ENCODE measurements at places on chromosomes 3 and 15.

DNA sequence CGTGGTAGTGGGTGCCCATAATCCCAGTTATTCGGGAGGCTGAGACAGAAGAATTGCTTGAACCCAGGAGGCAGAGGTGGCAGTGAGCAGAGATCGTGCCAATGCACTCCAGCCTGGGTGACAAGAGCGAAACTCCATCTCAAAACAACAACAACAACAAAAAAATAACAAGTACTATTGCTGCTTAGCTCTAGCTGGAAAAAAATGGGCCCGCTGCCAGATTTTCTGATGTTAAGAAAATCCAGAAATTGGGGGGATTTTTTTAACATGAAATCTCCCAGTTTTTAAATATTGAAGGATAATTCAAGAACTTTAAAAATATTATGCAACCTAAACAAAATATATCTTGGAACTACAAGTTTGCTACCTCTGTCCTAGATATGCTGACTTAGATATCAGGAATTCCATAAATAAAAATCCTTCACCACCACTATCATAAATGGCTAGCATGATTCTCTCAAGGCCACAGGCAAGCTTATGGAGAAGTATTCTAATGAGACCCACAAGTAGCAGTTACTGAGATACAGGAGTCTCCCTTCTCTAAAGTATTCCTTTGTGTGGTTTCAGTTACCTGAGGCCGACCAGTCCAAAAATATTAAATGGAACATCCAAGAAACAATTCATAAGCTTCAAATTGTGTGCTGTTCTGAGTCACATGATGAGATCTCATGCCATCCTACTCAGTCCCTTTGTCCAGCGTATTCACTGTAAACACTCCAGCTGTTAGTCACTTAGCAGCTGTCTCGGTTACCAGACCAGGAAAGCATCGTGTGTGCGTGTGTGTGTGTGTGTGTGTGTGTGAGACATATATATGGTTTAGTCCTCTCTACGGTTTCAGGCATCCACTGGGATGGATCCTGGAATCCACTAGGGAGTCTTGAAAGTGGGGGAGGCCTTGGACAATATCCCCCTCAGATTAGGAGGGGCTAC lies 277.2 kb downstream of the TBL1XR1 start:
- no peak for DNase-seq

DNA sequence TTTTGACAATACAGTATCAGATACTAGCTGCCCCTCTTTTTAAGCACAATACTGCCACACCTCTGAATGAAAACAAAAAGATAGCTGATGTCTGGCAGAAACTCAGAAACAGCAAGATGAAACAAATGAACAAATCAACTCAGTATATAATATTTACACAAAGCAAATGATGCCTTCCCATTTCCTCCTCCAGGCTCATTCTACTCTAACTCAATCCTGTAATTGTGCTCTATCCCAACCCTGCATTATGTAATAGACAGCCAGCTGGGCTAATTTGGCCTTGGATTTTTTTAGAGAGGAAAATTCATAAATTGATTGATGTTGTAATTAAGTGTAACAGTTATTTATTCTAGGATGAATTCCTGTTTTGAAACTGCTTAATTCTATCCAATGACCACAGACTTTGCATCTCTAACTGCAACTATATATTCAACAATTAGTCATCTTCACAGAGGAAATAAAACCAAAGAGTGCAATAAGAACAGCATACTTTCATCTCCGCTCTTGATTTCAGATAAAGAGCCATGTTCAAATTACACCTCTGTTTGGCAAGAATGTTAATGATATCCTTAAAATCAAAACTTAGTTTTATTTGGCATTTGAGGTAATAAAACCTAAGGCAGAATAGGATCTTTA lies 6.1 kb downstream of the ATG3 start:
- no peak for DNase-seq

- no peak for DNase-seq
These were observed 231.4 kb downstream of the LRRN1 start for GRCh38 chr3:4030624-4031023.

DNA sequence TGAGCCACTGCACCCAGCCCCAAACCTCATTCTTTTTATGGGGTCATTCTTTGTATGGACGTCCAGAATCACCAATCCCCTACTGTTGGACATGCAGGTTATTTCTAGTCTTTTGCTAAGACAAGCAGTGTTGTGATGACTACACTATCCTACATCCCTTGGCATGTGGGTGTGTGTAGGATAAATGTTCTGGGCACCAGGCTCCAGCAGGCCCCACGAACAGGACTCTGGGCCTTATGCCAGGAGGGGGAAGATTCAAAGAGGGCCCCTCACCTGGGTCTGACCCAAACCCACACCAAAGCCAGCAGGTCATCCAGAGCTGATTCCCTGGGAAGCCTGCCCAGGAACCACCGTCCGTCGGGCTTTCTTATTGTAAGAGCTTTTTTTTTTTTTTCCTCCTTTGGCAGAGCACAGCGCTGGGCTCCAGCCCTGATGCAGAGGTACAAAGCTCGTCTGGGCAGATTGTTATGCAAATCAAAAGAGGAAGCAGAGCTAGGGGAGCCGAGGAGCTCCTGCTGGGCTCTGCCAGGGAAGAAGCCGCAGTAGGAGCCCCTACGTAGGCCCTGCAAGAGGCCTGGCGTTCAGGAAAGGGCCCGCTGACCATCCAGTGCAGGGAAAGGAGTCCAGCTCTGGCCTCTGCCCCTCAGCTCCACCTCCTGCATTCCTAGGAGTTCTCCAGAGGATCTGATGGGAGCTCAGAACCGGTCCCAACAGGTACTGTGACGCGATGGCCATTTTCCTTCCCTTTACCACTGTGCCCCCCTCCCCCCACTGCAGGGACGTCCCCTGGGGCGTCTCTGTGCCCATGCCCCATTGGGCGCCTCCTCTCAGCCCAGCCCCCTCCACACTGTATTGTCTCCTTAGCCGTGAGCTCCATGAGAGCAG lies 29.0 kb upstream of the FURIN start:
- no peak for DNase-seq

DNA sequence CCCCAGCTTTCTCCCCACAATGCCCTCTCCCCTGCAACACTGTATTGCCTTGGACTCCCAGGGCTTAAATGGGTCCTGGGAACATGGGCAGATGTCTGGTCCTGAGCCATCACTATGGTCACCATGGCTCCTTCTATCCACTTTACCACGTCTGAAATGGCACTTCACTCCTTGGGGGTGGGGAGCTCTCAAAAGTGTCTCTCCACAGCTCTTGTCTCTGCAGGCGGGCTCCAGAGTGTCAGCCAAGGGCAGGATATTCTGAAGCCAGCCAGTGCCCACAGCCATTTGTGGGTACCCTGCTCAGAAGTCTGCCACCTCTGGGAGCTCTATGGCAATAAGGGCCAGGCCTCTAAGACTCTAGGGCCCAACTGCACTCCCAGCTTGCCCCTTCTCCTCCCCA lies 163.9 kb downstream of the PPM1L start:
- no peak for DNase-seq

GRCh38 chr3:141059816-141060215 lies 8.7 kb downstream of the SPSB4 start:
- DNase-seq, result no peak

DNA sequence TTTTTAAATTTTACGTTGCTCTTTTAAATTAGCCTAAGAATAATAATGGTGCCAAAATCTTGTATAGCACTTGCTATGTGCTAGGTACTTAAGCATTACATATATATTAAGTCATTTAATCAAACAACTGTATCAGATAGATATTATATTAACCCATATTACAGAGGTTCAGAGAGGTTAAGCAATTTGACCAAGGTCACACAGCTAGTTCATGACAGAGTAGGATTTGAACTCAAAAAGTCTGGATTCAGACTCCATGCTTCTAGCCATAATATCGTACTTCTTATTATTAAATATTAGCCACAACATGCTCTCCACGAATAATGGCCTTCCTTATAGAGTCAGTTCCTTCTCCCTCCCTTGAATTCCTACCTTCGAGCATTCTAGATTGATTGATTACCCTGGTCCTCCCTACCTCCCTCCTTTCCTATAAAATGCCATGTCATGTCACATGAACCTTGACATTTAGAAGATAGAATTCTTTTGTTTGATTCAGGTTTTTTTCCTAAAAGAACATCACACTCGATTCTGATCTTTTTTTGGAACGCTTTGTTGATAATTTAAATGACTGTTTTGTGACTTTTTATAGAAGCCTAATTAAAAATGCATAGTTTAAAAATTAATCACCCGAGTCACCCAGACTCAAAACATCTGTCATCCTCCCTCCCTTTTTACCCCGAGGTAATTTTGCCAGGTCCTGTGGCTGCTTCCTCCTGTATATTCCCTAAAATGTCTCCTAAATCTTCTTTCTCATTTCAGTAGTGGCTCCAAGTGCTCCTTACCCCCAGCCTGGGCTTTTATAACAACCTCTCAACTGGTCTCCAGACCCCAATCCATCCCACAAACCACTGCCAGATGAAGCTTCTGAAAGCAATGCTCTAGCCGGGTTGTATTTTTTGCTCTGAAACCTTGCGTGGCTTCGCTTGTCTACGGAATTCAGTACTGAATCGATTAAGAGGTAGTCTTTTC lies 8.5 kb upstream of the PSMD6 start:
- DNase-seq, result no peak

GRCh38 chr3:14605744-14606143 lies 45.8 kb upstream of the CCDC174 start:
- no peak for DNase-seq

DNA sequence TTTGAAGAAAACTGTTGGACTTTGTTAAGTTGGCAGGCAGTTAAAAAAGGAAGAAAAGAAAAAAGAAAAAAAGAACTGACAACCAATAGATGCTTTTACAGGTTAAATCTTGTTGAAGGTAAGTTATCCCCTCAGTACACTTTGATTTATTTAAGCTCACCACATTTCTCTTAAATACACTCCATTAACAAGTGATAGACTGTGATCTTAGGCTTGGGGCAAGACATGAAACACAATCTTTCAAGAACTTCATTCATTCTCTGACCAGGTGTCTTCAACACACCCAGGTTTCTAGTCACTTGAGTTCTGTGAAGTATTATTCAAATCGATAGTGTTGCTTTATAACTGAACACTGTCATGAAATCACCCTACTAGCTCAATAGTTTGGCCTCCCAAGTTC lies 751.9 kb downstream of the ROBO1 start:
- DNase-seq, result no peak

DNA sequence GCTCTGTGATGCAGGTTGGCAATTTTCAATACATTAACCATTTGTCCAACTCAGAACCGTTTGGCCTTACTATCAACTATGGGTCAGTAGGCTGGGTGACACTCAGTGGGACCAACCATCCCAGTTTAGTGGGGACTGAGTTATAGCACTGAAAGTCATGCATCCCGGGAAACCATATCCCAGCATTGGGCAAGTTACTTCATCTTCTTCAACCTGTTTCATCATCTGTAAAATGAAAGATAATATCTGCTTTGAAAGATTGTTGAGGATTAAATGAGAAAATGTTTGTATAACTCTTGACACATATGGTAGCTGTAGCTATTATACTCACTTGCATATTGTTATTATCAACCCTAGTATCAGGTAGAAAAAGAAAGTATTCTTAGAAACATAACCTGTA lies 11.9 kb downstream of the RAB27A start:
- DNase-seq, result no peak

- DNase-seq, result no peak
These were observed 64.7 kb upstream of the MYRIP start for GRCh38 chr3:39744746-39745145.

DNA sequence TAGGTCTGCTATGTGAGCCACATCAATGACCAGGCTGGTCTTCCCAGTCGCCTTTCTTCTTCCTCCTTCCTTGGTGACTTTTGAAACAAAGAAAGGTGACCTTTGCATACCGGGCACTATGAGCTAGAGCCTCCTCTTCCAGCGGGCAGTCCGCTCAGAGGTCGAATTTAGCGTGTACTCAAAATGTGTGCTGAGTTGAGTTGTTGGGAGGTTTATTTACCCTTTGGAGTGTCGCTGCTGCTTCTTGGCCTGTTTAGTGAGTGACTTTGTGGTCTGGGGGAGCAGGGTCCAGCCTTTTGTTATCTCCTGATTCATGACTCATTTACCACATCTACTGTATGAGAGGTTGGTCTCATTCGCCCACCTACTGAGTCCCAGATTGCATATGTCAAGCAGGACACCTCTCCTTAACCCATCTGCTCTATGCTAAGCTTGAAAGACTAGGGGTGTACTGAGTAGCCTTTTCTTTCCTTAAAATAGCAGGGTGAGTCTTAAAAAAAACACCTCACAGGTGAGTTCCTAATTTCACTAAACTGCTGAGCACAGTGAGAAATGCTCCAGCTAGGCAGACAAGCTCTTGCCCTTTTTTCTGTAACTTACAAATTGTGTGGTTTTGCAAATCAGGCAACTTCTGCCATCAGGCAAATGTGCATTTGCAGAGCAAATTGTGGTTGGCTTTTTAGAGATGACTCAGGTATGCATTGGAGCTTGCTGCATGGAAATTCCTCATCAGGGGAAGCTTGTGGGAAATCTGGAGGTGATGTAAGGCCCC lies 3.2 kb upstream of the SIAH2 start:
- no peak for DNase-seq

GRCh38 chr3:197333901-197334639 lies 35.7 kb upstream of the DLG1 start:
- no peak for DNase-seq

- DNase-seq, result no peak
These were observed 10.4 kb downstream of the VPS18 start for GRCh38 chr15:40904552-40905201.

- DNase-seq, result no peak
These were observed 10.1 kb downstream of the ETV5 start for GRCh38 chr3:186098740-186099139.

- DNase-seq, result no peak
These were observed 63.9 kb downstream of the ADCY5 start for GRCh38 chr3:123385001-123385401.

DNA sequence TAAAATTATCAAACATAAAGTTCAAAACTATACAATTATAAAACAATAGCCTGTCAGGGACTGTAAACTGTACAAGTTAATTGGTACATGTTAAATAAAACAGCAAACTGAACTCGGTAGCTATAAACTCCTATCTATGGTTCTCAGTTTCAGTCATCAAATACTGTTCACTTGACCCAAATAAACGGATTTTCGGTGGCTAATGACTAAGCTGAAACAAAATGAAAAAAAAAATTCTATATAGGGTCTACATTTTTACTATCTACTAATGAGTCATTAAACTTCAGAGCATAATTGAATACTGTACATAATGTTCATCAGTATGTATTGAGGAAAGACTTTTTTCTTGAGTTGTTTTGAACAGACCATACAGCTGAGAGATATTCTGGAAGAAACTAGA lies 6.6 kb downstream of the PROK2 start:
- no peak for DNase-seq

GRCh38 chr3:191216510-191216909 lies 17.5 kb downstream of the OSTN start:
- no peak for DNase-seq

DNA sequence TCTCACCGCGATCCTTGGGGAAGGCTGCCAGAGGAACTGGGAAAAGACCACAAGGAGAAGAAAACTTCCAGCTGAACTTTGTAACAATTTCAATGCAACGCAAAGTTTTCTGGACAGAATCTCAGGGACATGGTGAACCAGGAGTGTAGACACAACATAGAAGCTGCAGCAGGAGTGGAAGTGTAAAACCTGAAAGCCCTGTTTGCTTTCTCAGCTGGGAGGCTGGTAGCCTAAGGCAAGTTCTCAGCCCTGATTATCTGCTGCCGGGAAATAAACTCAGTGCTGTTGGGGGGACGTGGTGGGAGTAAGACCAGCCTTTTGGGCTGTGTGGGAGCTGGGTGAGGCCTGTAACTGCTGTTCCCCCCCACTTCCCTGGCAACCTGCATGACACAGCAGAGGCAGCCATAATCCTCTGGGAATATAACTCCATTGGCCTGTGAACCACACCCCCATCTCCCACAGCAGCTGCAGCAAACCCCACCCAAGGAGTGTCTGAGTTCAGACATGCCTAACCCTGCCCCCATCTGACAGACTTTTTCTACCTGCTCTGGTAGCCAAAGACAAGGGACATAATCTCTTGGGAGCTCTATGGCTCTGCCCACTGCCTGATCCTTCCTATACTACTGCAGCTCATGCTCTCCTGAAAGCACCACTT lies 106.7 kb downstream of the ZNF621 start:
- DNase-seq, result no peak

Data from activated gamma-delta T cell (primary cell).